ENCODE measurements at places on chromosomes 6 and 20.
A peak's percentile ranks its signal among the peaks of the same experiment; 100 is the strongest.

DNA sequence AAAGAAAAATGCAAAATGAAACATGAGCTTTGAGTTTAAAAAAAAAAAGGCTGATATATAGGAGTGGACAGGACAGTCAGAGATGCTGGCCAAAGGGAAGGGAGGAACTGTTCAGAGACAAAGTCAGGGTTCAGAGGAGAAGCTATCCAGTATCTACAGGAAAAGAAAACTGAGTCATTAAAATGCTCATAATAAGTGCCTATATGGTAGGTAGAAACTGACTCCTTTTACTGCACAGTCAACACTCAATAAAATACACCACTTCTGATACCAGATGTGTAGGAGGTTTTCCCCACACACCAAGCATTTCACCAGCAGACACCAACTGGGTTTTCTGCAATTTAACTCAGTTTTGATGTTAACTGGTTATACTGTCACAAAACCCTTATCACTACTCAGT is 32.9 kb downstream of the FRK start:
- no peak for DNase-seq

GRCh38 chr6:7269816-7270215 is 43.2 kb downstream of the SSR1 start:
- no peak for DNase-seq

GRCh38 chr20:47487175-47487917 is 14.3 kb upstream of the NCOA3 start:
- DNase-seq, result no peak

DNA sequence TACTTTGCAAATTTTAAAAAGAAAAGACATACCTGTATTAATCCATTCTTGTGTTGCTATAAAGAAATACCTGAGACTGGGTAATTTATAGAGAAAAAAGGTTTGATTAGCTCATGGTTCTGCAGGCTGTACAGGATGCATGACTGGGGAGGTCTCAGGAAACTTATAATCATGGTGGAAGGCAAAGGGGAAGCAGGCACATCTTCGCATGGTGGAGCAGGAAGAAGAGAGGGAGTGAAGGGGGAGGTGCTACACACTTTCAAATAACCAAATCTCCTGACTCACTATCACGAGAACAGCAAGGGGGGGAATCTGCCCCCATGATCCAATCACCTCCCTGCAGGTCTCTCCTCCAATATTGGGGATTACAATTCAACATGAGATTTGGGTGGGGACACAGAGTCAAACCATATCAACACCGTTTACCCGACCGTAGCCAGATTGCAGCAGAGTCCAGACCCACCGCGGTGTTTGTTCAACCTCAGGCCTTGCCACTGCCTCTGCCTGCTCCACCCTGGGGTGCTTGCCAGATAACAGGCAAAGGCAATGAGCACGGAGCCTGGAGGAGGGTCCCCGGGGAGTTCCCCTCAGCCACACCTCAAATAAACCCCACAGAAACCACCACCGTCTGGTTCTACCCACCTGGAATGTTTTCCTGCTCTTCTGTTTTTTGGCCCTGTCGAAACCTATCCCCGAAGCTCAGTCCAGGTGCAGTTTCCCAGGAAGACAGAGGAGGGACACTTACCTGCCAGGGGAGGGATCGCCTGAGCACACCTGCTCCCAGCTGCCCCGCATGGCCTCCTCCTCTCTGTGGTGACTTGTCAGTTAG is 142.2 kb upstream of the AFDN start:
- DNase-seq, result no peak

DNA sequence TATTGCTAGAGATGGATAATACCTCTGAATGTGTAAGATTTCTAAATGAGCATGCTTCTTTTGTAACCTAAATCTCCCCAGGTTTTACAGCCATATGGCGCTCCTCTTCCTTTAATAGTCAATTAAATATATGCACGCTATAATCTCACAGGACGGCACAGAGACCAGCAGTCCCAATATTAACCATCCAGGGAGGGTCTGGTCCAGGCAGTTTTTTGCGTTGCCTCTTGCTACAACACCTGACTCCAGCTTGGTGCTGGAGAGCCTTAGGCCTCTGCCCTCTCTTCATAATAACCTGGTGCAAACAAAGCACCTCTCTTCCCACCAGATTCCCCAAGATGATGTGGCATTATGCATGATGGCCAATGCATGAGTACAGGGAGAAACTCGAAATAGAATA is 183.4 kb downstream of the LY86 start:
- no peak for DNase-seq

DNA sequence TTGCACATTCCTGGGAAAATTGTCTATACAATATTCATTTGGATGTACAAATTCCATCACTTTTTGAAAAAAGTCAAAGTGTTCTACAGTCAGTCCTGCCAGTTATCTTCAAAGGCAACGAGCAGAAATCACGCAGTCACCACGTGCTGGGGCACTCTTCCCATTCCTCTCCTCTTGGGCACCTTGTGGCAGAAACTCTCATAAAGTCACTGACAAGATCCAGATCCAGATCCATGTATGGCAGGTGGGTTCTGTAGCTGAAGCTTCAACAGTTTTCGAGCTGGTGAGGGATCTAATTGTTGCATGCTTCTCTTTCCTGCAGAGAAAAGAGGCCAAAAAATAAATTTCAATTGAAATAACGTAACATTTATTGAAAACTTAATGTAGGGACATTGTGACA is 6.7 kb upstream of the NDRG3 start:
- no peak for DNase-seq

DNA sequence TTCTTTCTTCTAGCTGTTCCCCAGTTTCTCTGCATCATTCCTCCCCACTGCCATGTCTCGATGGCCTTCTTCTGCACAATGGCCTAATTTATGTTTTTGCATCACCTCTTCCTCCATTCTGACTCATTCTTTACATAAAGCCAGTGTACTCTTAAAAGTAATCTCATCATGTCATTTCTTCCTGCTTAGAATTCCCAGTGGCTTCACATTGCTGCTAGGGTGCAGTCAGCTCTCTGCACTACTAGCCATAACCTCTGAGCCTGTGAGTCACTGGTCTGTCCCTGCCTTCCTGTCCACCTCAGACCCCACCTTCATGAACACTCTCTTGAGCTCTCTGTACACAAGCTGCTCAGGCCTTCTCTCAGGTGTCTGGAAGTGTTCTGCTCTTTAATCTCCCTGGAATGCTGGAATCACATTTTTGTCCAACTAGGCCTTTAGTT is 24.1 kb upstream of the TRIM27 start:
- peak; percentile 51 for DNase-seq

DNA sequence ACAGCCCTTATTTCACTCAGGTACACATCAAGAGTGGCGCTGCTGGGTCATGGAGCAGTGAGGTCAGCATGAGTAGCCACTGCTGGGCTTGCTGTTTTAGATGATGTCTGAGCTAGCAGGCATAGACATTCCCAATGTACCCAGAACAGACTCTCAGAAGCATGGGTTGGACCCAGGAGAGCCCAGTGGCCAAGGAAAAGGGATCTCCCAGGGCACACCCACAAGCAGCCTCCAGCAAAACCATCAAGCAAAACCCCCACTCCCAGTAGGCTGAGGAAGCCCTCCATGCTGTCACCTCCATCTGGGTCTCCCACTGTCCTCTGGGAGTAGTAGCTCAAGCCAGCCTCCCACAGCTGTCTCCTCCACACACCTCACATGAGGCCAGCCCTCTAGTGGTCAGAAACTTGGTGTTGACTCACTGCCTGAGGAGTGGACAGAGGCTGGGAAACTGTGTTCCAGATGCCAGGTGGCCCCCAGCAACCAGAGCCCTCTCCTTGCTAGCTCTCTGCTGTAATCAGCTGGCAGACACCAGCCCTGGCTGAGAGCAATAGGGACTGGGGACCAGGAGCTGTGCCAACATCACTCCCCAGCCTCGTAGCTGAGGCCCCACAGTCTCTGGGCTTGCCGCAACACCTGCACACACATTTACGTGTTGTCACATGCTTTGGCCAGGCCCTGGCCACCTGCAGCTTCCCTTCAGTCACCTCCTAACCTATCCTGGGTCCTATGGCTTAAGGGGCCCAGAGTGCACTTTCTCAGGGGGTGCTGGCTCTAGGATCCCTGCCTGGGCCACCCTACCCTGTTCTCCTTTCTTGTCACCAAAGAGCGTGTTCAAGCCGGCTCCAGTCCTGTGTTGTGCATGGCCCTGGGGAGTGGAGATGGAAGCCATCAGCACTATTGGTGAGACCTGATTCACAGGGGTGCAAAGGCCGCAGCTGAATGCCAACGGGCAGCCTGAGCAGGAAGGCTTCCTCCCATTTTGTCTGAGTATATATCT is 1.9 kb upstream of the AP5S1 start:
- DNase-seq, result peak; percentile 73

DNA sequence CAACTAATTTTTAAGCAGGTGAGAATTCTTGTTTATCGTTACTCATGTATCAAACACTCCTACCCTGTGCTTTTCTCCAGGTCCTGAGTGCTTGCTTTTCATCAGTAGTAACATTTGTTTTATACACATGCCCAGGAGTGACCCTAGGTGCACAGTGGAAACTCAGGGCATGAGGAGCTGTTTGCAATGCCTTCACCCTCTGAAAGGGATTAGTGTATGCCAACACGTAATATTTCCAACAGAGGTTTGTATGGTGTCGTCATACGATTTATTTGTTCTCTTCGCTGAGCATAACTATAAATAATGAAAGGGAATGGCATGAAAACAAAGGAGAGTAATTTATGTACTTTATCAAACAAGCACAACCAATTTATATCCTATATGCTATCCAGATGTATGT is 537.4 kb upstream of the MMS22L start:
- no peak for DNase-seq

GRCh38 chr20:61332016-61332975 is 80.2 kb downstream of the CDH4 start:
- DNase-seq, result no peak

GRCh38 chr6:155278319-155279049 is 14.7 kb downstream of the CLDN20 start:
- no peak for DNase-seq

GRCh38 chr20:51760905-51761546 is 7.2 kb downstream of the ATP9A start:
- DNase-seq, result no peak

GRCh38 chr6:106419900-106420613 is 59.5 kb downstream of the CRYBG1 start:
- DNase-seq, result no peak

GRCh38 chr20:31841928-31842327 is 3.5 kb downstream of the FOXS1 start:
- DNase-seq, result no peak

GRCh38 chr6:3088968-3089367 is 20.7 kb downstream of the RIPK1 start:
- no peak for DNase-seq

DNA sequence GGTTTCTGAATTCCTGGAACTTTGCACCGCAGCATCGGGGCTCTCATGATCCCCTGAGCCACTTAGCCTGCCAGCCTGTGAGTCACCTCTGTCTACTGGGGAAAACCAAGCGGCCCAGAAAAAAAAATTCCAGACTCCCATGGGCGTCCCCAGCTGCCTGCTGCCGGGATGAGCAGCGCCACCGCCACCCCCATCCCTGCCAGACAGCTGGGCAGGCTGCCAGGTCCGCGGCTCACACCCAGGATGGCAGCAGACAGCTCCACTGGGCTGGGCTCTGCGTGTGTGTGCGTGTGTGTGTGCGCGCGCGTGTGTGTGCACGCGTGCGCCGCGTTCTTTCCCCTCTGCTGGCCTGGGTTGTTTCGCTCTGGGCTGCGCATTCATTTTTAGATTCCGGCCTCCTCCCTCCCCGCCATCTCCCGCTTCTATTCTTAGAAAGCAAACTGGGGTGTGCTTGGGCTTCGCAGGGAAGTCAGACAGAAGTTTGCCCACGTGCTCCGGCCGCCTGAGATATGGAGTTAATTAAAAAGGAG is 38.9 kb upstream of the PMEPA1 start:
- peak; percentile 73 for DNase-seq

DNA sequence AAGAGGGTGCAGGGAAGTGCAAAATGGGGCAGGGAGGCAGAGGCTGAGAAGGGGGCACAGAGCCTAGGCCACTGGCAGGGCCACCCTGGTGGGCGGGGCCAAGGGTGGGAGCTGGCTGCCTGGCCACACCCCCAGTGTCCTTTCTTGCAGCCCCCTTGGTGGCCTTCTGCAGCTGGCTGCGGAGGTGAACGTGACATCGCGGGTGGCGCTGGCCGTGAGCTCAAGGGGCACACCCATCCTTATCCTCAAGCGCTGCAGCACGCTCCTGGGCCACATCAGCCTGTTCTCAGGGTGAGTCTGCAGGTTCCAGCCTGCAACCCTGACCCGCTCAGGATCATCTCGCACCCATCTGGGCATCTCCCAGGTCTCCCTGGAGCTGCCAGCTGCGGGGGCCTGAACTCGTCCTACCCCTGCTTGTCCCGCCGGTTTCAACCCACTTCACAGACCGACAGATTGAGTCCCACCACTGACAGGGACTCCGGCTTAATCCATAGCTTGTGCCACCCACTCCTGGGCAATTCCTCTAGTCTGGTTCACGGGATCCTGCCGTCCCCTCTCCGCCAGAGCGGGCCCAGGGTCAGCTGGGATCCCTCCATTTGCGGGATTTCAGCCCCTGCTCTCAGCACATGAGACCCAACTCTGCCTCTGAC is 6.2 kb downstream of the BPIFB3 start:
- DNase-seq, result no peak

GRCh38 chr6:80380566-80380965 is 274.1 kb downstream of the BCKDHB start:
- DNase-seq, result no peak

DNA sequence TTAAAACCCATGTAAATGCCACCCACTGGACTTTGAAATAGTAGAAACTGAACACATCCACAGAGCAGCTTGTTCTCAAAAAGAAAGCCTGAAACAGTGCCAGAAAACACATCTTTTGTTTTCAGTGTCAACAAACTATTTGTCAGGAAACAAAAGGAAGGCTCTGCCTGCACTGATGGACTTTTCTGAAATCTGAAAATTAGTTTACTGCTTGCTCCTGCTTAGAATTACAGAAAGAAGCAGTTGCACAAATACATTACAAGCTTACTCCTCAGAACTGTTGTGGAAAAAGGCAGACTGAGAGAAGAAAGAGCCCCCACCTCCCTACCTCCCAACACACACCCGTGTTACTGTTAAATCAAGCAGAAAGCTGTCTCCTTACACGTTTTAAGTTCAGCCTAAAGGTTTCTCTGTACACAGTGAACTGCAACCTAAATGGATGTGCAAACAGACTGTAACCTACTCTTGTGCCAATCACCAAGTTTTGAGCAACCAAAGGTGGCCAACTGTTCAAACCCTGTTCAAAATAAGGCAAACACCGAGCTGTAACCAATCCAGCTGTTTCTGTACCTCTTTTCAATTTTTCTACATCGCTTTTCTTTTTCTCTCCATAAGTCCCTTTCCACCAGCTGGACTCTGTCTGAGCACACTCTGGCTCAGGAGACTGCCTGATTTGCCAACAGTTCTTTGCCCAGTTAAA is 43.7 kb downstream of the FRK start:
- DNase-seq, result no peak

DNA sequence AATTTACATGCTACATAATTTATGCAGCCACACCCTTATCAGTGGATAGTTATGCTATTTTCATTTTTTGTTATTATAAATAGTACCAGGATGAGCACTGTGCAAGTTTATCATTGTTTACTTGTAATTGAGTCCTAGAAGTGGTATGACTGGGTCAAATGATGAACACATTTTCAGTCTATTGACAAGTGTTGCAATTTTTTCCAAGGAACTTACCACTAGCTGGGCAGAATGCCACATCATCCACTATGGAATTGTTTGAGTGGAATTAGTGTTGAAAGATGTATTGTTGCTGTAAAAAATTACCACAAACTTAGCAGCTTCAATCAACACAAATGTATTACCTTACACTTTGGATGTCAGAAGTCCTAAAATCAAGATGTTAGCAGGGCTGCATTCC is 38.1 kb upstream of the OPN5 start:
- no peak for DNase-seq

GRCh38 chr20:59010995-59011873 is 4.2 kb upstream of the CTSZ start:
- DNase-seq, result no peak

- DNase-seq, result no peak
Measured at GRCh38 chr6:13462458-13463327, 24.7 kb downstream of the GFOD1 start.

All from thyroid gland (tissue), 4 donors.